HFFc6 (cell line): ENCODE measurements at places on chromosomes 13 and 19. TPM values are rescaled to one million over a fixed set of nuclear protein-coding genes. Genes with fewer than 3 reads are reported as not detected.

Gene SIGLEC9
- not detected in 3 replicates for total RNA-seq

Gene ZNF835
- not detected in 3 replicates for total RNA-seq

Gene POU2F2
- 7.7 to 10.7 TPM (median 9.4 TPM) in 3 replicates for total RNA-seq

Gene ALG11
- total RNA-seq: 38.0 to 42.9 TPM (median 40.0 TPM) in 3 replicates

Gene ZNF730
- total RNA-seq: 0.24 to 1.2 TPM (median 0.60 TPM) in 3 replicates

Gene ZNF329
- total RNA-seq: 8.5 to 9.5 TPM (median 8.7 TPM) in 3 replicates

Gene OPA3
- total RNA-seq: 12.1 to 14.0 TPM (median 13.7 TPM) in 3 replicates

Gene CGB2
- total RNA-seq: not detected in 2 replicates

Gene F2RL3
- not detected in 3 replicates for total RNA-seq

Gene SPATA13
- total RNA-seq: 5.5 to 8.6 TPM (median 8.0 TPM) in 3 replicates

Gene TMEM59L
- 3.2 to 4.3 TPM (median 3.2 TPM) in 3 replicates for total RNA-seq

Gene CD33
- not detected in 3 replicates for total RNA-seq

Gene CLEC4G
- not detected in 3 replicates for total RNA-seq

Gene IQCN
- total RNA-seq: 0.33 to 0.85 TPM (median 0.59 TPM) in 3 replicates

Gene PNMA8B
- 0.29 TPM in 1 of 2 replicates, not detected in the other for total RNA-seq

Gene ZNF763
- 0.63 to 1.2 TPM (median 0.91 TPM) in 3 replicates for total RNA-seq

Gene SOX1
- total RNA-seq: not detected in 3 replicates

Gene FBN3
- not detected in 3 replicates for total RNA-seq

Gene TLE6
- total RNA-seq: 0.82 to 2.9 TPM (median 2.2 TPM) in 3 replicates

Gene NMRK2
- not detected in 3 replicates for total RNA-seq

Gene C1QTNF9
- not detected in 3 replicates for total RNA-seq

Gene MAP1S
- total RNA-seq: 58.6 to 64.4 TPM (median 60.7 TPM) in 3 replicates
